ENCODE measurements at places on chromosomes 1 and 21.

DNA sequence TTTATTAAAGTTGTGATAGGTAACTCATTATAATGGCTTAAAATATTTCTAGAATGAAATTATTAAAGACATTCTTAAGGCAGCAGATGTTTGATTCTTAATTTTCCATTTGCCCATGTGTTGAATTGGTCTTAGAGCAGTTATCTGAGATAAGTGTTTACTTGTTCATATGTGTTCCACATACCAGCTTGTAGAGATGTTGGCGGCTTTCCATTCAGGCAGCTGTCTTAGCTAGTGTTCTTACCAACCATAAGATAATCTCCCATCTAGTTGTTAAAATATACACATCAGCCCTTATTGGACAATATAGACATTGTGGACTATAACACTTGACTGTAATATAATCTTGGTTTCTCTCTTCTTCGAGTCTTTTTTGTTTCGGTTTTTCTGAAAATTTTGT is 1372.9 kb upstream of the ADGRL2 start:
- DNase-seq: no peak

GRCh38 chr1:241593186-241593585 is 47.0 kb downstream of the CHML start:
- DNase-seq: no peak

GRCh38 chr1:211501711-211502400 is 9.9 kb upstream of the RD3 start:
- no peak for DNase-seq

- DNase-seq: no peak
Measured at GRCh38 chr1:217471403-217471802, 159.5 kb downstream of the GPATCH2 start.

DNA sequence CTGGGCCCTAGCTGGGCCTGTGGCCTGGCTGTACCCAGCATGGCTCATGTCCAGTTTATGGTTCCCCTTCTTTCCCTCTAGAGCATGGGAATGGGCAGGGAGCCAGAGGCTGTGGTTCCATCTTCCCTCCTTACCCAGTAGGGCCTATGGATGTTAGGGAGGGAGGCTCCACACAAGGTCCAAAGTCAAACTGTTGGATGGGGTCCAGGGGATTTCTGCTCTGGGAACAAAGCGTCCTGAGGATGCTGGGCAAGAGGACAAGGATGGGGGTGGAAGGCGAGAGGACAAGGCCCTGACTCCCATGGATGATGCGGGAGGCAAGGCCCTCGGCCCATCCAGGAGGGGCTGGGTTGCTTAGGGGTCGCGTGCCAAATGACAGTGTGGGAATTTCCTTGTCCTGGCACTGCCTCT is 17.3 kb downstream of the CSF1 start:
- DNase-seq: no peak

DNA sequence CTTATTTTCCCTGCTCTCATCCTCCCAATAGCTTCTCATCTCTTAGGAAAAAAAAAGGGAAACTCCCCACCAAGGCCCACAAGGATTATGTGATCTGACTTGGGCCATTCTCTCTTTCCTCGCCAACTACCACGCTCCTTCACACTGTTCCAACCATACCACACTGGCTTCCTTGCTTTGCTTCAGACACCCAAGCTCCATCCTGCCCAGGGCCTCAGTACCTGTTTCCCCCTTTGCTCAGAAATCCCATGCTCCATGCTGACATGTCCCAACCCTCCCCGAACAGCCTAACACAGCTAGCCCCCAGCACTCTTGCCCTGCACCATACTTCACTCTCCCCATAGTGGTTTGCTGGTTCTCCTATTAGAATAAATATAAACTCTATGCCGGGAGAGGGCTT is 39.2 kb downstream of the MAB21L3 start:
- DNase-seq: no peak

- no peak for DNase-seq
Measured at GRCh38 chr1:125118147-125118993, 3933.6 kb downstream of the SRGAP2C start.

Data from right renal cortex interstitium (tissue), 3 donors.